Activated naive CD4-positive, alpha-beta T cell treated with anti-CD3 and anti-CD28 coated beads, Interleukin-2, amount 50 U/mL, for 72 hours (primary cell): ENCODE measurements at places on chromosomes 4 and X.

- DNase-seq: no peak
Observed at GRCh38 chr4:133493776-133494175, 344.7 kb downstream of the PCDH10 start.

DNA sequence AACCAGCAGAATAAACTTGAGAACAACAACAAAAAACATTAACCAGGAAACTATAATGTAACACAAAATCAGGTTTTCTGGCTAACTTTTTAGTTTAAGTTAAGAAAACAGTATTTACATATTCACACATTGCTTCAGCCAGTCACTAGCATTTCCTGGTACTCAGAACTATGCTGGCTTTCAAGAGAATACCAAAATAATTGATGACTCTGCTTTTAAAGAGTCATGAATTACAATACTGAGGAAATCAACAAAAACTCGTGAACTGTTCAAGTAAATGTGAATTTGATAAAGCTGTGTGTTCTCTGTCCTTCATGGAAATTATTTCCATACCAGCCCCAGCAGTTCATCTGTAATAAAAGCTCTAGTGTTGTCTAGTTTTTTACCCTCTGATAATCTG, 27.4 kb downstream of the PRSS12 start:
- no peak for DNase-seq

DNA sequence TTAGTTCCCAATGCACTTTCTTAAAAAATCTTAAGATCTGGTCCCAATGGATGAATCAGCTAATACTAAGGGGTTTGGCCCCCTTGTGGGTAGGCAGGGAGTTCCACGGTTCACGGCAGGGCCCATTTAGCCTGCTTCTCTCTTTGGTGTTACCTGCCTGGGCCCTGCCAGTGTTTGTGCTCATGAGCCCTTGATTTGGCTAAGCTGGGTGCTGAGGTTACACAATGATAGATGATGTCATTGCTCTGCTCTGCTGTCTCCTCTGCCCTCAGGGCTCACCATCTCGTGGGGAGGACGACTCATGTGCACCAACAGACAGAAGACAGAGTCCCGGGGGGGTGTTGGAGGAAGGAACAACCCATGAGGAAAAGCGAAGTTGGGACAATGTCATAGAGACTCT, 24.4 kb downstream of the RTL5 start:
- no peak for DNase-seq

DNA sequence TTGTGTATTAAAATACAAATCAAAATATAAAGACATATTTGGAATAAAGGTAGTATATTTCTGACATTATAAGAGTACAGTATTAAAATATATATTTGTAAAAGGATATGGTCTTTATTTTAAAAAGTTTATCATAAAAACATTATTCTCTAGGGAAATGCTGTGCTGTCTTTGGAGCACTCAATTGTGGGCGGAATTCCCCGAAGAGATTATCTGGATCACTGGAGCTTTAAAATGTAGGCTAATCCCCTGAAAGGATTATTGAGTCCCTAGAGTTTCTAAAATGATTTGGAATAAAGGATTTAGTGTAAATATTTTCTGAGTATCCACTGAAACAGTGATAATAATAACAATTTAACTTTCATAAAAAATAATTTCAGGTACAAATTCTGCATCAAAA, 1239.4 kb downstream of the TECRL start:
- DNase-seq: no peak

- DNase-seq: no peak
Observed at GRCh38 chr4:144449611-144450010, 196.3 kb upstream of the HHIP start.

- no peak for DNase-seq
Observed at GRCh38 chr4:2756691-2757350, 685 bp upstream of the TNIP2 start.

DNA sequence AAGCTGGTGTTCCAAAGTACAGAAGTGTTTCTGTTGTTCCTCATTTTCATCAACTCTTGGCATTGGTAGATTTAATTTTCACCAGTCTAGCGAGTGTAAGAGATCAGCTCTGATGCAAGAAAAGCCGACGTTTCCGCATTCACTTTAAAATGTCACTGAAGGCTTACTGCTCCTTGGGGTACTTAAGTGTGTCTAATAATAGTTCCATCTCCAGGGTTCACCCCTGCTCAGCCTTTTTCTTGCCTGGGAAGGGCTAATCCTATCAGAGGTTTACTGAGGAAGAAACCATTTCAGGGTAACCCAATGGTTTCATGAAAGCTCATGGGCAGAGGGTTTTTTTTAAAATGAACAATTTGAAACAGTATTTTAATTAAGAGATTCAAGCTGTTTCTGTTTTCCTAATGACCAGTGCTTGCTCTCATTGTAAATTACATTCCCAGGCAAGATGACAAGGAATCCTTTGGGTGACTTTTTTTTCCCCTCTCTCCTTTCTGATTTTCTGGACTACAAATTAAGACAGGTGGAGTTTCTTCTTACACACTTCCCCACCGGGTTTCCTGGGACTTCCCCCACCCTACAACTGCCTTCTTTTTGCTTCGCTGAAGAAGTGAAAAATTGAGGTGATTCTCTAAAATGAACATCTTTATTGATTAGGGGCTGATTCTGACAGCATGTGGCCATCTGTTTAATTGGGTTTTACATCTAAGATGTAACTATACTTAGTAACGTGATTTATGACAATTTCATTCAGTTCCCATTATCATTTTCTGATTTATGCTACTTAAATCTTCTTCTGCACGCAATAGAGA, 78.7 kb upstream of the CBLL2 start:
- DNase-seq: no peak

GRCh38 chr4:170005472-170005871, 20.7 kb downstream of the MFAP3L start:
- DNase-seq: no peak

DNA sequence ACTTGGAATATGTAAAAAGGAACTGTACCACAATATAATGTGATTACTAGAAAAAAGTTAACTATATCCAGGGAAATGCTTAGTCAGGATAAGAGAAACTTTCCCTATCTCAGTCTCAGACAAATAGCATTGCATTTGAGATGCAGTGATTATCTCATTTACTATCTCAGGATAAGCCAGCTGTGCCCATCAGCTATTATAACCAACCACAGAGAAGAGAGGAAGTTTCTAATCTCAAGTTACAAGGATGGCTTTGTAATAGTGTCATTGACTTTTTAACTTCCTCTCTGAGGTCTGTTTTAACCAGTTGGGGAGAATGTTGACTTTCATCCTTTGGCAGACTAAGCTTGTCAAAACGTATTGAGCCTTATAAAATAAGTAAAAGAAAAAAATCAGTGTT, 56.5 kb downstream of the SNX25 start:
- no peak for DNase-seq

- DNase-seq: no peak
Observed at GRCh38 chr4:86910369-86910768, 18.1 kb upstream of the C4orf36 start.

DNA sequence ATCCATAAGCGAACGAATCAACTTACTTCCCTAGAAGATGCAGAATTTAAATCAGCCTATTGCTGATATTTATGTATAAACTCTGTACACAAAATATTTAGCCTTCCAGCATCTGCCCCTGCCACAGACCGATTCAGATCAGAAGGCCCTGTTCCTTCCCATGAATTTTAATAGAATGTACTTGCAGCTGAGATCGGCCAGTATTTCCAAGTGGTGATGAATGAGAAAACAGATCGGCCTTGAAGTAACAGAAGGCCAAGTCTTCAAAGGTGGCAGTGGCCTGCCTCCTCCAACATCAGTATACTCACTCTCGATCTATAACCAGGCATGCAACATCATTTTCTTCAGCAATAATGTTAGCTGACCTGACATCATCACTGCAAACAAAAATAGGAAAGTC, 66.4 kb downstream of the PRKG2 start:
- DNase-seq: no peak

DNA sequence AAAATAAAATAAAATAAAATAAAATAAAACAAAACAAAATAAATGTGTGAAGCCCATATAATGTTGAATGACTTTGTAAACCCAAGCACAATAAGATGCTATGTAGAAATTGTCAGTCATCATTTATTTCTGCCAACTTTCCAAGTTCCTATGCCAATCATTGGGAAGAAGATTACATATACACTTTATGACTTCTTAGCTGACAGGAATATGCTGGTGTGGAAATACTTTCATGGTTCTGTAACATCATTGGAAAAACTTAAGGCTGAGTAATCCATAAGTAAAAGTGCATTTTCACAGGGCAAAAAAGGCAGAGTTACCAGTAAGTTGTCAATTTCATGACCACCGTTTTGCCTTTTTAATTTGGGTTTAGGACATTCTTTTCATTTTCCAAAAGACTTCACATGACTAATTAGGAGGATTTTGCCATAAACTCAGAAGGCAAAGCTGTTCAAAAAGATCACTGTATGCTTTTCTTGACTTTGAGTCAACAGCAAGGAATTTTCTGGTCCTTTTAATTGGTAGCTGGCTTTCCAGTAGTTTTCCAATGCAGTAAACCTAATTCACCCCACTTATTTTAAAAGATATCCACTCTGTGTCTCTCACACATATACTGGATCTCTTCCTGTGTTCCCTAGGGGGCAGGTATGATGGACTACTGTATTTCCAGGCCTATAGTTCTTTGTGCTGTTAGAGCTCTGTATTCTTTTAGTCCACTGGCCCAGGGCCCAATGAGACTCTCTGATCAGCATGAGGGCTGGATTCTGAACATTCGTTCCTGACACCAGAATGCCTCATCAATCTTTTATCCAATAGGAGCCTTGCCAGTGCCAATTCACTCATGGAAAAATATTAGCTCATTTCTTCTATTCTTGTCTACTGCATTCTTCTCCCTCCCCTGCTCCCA, 26.2 kb upstream of the SCRG1 start:
- DNase-seq: no peak

DNA sequence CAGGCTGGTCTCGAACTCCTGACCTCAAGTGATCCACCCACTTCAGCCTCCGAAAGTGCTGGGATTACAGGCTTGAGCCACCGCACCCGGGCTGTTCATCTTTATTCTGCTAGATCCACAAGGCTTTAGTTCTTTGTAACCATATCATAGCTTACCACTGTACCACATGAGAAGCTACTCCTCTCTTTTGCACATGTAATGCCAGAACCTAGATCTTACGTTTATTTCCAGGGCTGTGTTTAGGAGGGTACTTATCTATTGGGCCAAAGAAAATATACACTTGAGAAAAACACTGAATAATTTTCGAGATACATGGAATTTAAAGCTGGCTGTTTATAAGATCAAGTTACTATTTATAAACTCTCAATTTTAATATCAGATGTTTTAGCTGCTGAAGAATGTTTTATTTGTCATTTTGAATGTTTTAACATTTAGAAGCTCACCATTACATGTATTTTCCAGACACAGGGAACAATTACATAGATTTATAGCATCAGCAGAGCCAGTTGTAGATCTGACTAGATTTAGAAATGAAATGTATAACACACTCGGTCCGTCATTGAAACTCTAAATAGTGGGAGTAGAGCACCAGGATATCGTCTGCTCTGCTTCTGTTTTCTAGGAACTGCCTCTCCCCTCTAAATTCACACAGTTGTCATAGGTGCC, 155.3 kb upstream of the HAND2 start:
- no peak for DNase-seq

GRCh38 chr4:168388890-168389289, 70.3 kb upstream of the DDX60 start:
- no peak for DNase-seq
